ENCODE measurements at places on chromosomes 16 and 17.
A peak's percentile ranks its signal among the peaks of the same experiment; 100 is the strongest.

DNA sequence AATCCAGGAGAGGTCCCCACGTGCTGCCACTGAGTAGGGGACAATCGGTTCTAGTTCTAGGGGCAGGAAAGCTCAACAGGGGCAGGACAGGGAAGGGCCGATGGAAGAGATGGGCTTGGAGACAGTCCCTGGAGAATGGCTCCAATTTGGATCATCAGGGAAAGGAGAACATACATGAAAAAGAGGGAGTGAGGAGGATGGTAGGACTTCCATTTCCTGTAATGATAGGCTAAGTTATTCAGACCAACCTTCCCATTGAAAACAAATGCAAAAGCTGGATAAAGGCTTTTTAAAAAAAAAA is 20.4 kb upstream of the GPATCH8 start:
- no peak for DNase-seq

DNA sequence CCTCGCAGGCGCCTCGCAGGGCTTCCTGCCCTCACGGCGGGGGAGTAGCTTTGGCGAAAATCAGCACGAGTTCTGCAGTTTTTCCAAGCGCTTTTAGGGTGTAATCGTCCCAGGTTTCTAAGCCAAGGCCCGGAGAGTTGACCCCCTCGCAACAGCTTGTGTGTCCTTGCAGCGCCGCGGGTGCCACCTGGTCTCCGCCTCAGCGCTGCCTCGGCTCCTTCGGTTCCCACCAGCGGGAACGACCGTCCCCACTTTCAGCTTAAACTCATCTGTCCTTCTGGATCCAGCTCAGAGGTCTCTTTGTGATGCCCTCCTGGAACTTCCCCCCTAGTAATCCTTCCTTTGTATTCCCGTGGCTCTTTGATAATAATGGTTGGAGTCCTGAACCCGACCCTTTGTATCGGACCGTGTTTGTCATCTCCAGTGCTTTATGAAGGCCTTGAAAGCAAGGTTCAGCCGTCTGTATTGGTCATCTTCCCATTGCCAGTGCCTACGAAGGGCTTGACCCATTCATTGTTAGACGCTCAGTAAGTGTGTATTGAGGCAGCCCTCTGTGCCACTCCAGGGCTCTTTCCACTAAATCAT is 858 bp upstream of the SMARCE1 start:
- no peak for DNase-seq

DNA sequence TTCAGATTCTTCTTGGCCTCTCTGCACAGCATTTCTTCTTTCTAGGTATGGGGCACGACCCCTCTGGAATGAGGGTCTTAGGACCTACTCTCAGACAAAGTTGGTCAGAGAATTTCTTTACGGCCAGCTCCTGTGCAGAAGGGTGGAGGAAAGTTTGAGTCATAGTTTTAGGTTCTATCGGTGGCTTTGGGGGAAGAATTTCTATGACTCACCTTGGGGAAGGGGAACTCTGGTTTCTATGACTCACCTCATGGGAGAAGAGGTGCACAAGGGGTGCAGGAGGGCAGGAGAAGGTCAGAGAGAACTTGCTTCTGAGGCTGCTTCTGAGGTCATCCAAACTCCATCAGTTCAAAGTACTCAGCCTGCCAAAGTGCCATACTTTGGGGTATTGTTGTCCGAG is 2.5 kb upstream of the ABCC12 start:
- peak; percentile 20 for DNase-seq

DNA sequence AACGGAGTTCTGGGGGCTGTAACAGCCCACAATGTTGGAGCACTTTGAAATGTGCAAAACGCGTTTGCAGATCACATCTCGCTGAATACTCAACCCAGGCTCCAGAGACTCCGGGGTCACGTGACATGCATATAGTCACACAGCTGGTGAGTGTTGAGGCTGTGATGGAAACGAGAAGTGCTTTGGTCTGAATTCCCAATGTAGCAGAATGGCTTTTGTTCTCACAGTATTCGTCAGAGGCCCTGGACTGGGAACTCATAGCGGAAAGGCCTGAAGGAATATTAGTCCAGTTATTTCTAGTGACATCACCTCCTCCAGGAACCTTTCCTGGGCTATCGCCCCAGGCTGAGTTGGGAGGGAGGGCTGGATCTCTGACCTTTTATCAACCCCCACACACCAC is 95.8 kb upstream of the CRHR1 start:
- DNase-seq: no peak

- no peak for DNase-seq
Measured at GRCh38 chr17:9022573-9023391, 1.5 kb downstream of the NTN1 start.

DNA sequence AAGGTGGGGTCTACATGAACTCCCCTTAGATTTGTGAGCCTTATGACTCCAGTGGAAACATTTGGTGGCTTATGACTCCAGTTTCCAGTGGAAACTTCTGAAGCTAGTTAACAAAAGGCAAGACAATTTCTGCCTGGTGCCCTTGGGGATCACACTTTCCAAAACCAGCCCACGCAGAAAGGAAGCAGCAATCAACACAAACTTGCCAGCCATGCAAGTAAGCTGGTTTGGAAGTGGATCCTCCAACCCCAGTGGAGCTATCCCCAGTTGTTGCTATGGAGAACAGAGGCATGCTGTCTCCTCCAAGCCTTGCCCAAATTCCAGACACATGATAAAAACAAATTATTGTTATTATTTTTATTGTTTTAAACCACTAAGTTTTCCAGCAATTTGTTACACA is 130.9 kb downstream of the CDH11 start:
- no peak for DNase-seq

- DNase-seq: no peak
Measured at GRCh38 chr16:73285436-73286201, 237.7 kb upstream of the ZFHX3 start.

DNA sequence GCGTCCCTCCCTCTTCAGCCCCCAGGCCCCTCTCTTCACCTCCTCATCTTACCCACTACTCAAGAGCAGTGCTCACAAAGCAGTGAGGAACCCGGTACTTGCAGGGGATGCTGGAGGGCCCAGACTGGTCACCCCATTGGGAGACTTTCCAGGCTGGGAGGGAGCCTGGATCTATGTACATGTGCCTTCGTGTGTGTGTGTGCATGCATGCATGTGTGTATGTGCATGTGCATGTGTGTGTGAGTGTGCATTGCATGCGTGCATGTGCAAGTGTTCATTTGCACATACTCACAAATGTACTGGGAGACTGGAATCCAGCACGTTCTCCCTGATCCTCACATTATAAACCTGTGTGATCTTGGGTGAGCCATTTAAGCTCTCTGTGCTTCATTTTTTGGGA is 696.0 kb upstream of the EEF2KMT start:
- DNase-seq: no peak

- DNase-seq: peak; percentile 11
Measured at GRCh38 chr17:59105852-59106462, 723 bp downstream of the TRIM37 start.

GRCh38 chr16:71214746-71215381 is 15.7 kb downstream of the HYDIN start:
- no peak for DNase-seq

GRCh38 chr16:66872559-66872942 is 7.8 kb upstream of the PDP2 start:
- no peak for DNase-seq

DNA sequence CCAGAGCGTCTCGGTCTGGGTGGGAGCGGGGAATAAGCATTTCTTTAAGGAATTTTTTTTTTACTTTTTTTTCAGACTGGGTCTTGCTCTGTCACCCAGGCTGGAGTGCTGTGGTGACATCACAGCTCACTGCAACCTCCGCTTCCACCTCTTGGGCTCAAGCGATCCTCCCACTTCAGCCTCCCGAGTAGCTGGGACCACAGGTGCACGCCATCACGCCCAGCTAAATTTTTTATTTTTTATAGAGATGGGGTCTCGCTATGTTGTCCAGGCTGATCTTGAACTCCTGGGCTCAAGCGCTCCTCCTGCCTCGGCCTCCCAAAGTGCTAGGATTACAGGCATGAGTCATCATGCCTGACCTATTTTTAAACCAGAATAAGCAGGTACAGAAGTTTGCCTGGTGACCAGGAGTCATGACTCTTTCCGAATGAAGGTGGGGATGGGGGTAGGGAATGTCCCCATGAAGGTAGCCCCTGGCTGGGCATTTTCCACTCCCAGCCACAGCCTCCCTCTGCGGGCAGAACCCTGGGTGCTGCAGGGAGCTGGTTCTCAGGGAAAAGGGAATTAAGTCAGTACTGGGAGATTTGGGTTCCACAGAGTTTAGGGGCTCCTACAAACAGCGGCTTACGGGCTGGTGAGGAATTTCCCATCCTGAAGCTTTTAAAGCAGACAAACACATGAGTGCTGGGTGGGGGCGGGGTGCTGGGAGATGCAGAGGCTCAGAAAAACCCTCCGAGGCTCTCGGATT is 48.3 kb downstream of the TBC1D16 start:
- DNase-seq: no peak

All from GM04504 (cell line).